ENCODE measurements at places on chromosomes 12 and 14. TPM values are rescaled to one million over a fixed set of nuclear protein-coding genes. Genes with fewer than 3 reads are reported as not detected.

LRTM2 gene
- not detected for total RNA-seq

OR4L1 gene
- total RNA-seq: not detected

CDC42BPB gene
- total RNA-seq: 73.0 TPM

RNFT2 gene
- 15.8 TPM for total RNA-seq

SLC2A14 gene
- not detected for total RNA-seq

HOXC9 gene
- total RNA-seq: 1.5 TPM

FAM90A1 gene
- not detected for total RNA-seq

TSHR gene
- not detected for total RNA-seq

PTPN21 gene
- 6.3 TPM for total RNA-seq

DNA sequence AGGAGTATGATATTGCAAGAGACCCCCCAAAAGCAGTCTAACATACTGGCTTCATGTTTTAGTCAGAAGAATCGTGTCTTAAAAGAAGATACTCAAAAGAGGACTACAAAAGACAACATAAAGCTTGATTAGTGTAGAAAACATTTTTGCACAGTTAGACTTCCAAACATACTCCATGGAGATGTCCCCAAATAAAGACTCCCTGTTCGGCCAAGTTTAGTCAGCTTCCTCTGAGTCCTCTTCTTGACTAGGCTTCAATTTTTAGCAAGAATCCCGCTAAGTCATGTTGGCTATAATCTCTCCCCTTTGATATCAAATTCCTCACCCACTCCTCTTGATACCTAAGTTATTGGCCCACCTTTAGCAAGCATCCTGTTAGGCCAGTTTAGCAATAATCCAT is 298.0 kb downstream of the RMST start:
- no peak for DNase-seq

GRCh38 chr12:115467531-115467930 is 783.6 kb upstream of the TBX3 start:
- peak; percentile 18 for DNase-seq

DNA sequence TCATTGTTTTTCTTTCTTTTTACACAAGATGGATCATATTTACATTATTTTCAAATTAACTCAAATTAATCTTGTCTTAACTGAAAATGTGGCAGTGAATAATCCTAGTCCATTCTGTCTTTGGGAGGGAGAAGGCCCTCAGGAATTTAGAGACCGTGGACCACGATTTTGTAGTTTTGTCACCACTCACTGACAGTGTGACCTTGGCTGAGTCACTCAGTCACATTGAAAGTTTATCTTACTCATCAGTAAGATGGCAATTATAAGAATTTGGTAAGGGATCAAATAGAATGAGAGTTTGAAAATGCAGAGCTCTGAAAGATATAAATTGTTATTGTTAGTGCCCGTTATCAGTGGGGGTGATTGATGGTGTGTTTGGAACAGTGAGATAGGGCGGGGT is 16.4 kb downstream of the FOXJ2 start:
- DNase-seq: no peak

GRCh38 chr12:113048716-113049127 is 7.8 kb upstream of the DTX1 start:
- peak; percentile 84 for DNase-seq

- DNase-seq: no peak
Observed at GRCh38 chr12:4438834-4439596, 6.6 kb downstream of the FGF6 start.

- DNase-seq: peak; percentile 58
Observed at GRCh38 chr12:76820888-76821482, 57.1 kb downstream of the ZDHHC17 start.

DNA sequence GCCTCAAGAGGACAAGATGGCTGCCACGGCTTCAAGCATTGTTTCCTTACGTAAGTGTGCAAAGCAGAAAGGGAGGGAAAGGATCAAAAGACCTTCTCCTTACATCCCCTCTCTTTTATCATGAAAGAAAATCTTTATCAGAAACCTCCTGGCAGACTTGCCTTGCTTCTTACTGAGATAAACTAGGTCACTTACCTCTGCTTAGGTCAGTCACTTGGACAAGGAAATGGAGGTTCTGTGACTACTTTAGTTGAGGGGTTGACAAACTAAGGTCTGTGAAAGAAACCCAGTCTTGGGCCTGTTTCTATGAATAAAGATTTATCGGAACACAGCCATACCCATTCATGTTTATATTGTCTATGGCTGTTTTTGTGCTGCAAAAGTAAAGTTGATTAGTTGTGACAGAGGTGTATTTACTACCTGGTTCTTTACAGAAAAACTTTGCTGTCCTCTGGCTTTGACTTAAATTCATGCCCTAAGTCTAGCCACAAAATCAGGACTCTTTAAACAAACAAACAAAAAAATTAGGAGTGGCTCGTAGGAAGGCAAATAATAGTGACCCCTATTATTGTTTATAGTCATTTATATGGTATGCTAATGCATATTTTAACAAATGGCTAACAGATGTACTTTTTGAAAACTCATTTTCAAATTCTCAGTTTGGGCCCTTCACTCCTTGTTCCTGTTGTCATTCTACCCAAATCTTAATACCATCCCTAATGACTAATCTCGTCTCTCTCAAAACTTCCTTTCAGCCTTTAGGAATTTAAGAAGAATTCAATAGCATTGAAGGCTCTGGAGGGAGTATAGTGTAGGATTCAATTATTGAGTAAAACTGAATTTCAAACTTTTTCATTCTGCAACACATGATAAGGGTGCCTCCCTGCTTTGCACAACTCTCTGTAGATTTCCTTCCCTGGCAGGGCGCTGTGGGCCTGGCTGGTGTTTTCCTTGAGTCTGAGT is 42.0 kb upstream of the ATP2B1 start:
- DNase-seq: peak; percentile 90

DNA sequence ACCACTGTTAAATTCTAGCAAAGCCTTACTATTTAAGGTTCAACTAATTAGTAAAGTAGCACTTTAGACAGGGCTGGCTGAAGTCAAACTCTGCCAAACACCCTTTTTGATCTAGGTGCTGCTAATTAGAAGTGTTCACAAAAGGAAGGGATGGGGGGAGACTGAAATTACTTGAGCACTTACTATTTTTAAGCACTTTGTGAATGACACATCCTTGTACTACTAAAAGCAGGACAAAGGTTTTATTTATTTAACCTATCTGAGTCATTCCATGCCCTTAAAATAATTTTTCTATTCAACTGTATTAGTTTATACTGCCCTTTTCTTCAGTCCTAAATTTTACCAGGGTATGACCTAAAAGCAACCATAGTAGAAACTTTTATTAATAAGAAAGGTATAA is 20.1 kb downstream of the MBIP start:
- peak; percentile 46 for DNase-seq

DNA sequence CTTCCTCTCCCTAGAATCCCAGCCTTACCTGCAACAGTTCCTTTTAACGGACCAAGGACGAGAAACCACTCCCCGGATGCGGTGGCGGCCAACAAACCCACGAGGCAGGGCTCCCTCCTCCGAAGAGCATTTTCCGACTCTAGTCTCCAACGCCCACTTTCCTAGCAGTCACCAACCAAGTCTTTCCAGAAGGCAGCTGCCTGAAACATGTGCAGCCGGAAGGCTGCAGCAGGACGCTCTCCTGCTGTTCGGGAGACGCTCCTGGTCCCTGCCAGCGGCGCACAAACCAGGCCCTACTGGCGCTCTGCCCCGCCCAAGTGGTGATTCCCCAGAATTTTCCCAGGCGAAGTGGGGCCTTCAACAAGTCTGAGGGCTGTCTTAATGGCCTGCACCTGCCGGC is 21.1 kb upstream of the ADAM20 start:
- DNase-seq: no peak

GRCh38 chr12:109948368-109948767 is 47.8 kb downstream of the GIT2 start:
- DNase-seq: no peak

DNA sequence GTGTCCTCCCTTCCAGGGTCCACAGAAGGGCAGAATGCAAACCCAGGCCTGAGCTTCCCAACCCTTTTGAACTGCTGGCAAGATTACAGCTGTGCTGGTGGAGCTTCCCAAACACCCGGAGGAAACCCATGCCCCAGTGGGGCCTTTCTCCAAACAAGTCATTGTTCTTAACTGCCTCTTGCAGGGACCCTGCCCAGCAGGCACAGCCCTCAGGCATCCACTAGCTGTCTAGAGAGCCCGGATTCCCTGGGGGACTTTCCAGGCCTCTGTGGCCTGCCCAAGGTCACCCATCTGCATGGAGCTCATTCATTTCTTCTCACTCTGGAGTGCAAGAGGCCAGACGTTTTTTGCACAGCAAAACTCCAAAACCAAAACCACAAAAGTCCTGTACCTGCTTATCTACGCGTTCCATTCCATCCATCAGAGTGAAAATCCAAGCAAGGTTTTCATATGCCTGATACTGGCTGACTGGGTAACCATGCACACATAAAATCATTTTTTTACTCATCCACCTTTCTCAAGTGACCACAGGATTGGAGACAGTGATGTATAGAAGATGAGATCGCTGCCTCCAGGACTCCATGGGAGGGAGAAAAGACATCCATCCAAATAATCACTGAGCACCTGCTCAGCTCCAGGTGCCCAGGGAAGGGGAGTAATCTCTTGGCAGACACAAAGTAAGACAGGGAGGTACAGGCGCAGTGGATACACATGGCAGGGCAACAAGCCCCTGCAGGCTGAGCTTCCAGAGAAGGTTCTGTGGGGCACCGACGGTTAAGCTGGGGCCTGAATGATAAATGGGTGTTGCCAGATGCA is 17.2 kb upstream of the BDKRB2 start:
- DNase-seq: no peak

DNA sequence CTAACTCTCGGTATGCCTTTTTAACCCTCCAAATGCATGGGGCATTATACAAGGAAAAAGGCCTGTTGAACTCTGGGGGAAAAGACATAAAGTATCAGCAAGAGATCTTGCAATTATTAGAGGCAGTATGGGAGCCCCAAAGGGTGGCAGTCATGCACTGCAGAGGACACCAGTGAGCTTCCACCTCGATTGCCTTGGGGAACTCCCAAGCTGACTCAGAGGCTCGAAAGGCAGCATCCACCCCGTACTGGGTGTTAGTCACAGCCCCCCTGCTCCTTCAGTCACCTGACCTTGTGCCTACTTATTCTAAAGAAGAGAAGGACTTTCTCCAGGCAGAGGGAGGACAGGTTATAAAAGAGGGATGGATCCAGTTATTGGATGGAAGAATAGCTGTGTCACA is 781.4 kb upstream of the TMEM132C start:
- DNase-seq: peak; percentile 98

- DNase-seq: no peak
Observed at GRCh38 chr12:28456934-28457710, 266.9 kb downstream of the CCDC91 start.

DNA sequence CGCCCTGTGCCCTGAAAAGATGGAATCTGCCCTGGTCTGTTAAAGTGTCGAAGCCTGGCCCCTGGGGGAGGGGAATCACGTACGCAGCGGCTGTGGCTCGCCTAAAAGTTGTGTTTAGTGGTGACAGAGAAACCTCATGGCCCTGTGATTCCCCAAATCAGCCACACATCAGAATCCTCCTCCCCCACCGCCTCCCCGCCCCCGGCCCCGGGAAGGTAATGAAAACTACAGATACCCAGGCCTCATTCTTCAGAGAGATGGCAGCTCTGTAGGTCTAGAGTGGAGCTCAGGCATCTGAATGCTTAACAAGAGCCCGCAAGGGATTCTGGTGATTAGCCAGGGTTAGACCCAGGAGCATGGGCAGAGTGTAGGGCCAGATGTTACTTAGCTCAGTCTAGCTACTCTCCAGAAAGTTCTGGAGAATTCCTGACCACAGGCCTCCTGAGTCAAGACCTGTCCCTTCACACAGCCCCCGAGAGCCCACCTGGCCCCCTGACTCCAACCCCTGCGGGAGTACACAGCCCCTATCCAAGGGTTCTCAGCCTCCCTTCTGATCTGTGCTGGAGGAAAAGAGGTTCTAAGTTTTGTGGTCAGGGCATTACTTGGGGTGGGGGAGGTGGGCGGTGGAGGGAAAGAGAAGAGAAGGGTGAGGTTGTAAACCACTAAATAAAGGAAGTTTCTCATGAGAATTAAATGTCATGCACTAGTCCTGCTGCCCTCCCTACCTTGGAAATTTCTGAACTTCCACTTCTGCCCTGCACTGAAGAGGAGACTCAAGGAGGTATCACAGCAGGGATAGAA is 114.8 kb downstream of the PLXNC1 start:
- no peak for DNase-seq

- DNase-seq: no peak
Observed at GRCh38 chr14:61521773-61522172, 173.5 kb upstream of the HIF1A start.

DNA sequence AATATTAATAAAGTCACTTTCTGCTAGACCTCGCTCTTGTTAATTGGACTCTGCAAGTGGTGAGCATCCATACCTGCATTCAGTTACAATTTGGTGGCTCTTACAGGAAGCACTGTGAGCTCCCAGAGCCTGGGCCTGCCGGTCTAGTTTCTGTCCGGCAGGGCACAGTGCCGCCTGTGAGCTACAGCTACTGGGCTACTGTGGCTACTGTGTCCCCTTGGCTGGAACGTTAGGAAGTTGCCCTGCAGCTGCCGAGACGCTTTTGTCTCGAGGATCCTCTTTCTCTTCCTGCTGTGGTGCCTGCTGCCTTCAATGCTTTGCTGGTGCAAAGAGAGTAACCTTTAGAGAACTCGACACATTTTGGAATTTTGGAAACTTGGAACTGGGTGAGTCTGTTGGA is 44.6 kb upstream of the PTGDR start:
- no peak for DNase-seq

GRCh38 chr12:30610718-30611117 is 85.0 kb downstream of the IPO8 start:
- no peak for DNase-seq

GRCh38 chr12:4250691-4251090 is 22.9 kb upstream of the CCND2 start:
- DNase-seq: no peak

- no peak for DNase-seq
Observed at GRCh38 chr14:56216626-56217379, 98.6 kb downstream of the PELI2 start.

DNA sequence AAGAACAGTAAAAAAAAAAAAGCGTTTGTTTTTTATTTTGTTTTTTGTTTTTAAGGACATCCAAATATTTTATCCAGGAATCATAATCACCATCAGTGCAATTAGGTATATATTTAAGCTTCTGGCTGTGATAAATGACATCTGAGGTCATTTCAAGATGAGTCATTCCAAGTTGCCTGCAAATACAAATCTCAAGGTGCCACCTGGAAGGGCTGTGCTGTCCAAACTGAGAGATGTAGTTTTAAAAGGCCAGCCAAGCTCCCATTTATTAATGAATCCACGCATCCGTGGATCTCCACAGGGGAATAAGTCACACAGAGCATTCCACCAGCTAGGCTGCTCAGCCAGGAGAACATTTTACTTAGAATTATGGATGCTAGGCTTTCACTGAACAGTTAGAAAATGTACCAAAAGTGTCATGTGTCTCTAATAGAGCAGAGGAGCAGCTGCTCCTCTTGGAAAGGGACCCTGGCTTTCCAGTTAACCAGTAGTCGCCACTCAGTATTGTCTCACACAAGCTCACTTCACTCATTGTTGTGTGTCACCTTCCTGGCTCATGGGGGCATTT is 1151.4 kb upstream of the TMEM132C start:
- no peak for DNase-seq

DNA sequence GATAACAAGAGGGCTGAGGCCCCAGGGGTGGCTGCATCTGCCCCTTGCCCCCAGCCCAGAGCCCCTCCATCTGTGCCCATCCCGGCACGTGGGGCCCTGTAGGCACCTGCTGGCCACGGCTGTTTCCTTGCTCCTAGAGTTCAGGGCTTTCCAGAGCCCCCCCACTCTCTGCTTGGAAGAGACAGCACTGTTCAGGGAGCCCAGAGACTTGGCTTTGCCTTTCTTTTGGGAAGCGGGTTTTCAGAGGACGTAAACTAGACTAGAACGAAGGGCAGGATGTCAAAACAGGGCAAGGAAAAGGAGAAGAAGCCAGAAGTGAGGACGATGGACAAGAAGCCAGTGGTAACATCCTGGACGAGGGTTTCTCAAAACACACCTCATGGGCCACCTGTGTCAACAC is 163.3 kb upstream of the LHX5 start:
- DNase-seq: no peak
